Right ventricle myocardium inferior (tissue), 1 donor: ENCODE measurements at places on chromosomes 2 and 18. TPM values are rescaled to one million over a fixed set of nuclear protein-coding genes. Genes with fewer than 3 reads are reported as not detected.

The PCARE gene
- total RNA-seq, result 0.51 TPM

The AMER3 gene
- total RNA-seq, result not detected

The SIX3 gene
- total RNA-seq, result not detected

The CCDC150 gene
- total RNA-seq, result 0.89 TPM

The LRRC30 gene
- total RNA-seq, result not detected

- DNase-seq, result no peak
Measured at GRCh38 chr2:206442474-206442832, 879 bp upstream of the ADAM23 start.

GRCh38 chr2:201886504-201886903, 80.2 kb downstream of the CDK15 start:
- DNase-seq, result no peak

- DNase-seq, result no peak
Measured at GRCh38 chr2:191115391-191115790, 35.4 kb downstream of the STAT4 start.

- DNase-seq, result no peak
Measured at GRCh38 chr2:229422063-229422462, 151.0 kb upstream of the PID1 start.

DNA sequence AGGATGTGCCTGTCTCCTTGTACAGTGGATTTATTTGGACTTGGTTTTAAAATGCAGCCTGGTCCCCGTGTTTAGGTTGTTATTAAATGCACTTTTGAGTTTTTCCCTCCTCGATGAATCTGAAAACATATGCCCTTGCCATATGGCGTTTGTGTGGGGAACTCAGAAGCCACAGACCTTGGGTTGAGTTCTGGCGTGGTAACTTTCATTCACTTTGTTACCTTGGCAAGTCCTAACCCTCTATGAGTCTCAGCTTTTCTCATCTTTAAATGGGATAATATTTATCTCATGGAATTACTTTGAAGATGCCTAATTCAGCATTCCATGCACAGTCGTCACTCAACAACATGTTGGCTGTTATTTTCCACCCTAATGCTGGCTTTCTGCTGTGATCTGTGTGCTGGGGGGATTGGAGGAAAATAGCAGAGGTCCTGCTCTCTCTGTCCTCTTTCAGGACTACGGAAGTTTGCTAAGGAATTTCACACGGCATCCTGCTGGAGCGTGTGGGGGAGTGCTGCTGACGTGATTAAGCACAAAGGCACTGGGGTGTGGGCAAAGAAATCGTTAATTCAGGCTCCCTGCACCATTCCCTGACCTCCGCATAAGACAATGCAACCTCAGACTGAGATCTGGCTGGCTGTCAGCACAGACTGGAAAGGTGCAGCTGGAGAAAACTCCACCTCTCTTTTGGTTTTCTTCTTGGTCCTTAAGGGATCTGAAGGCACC, 61.7 kb downstream of the LDLRAD4 start:
- no peak for DNase-seq

DNA sequence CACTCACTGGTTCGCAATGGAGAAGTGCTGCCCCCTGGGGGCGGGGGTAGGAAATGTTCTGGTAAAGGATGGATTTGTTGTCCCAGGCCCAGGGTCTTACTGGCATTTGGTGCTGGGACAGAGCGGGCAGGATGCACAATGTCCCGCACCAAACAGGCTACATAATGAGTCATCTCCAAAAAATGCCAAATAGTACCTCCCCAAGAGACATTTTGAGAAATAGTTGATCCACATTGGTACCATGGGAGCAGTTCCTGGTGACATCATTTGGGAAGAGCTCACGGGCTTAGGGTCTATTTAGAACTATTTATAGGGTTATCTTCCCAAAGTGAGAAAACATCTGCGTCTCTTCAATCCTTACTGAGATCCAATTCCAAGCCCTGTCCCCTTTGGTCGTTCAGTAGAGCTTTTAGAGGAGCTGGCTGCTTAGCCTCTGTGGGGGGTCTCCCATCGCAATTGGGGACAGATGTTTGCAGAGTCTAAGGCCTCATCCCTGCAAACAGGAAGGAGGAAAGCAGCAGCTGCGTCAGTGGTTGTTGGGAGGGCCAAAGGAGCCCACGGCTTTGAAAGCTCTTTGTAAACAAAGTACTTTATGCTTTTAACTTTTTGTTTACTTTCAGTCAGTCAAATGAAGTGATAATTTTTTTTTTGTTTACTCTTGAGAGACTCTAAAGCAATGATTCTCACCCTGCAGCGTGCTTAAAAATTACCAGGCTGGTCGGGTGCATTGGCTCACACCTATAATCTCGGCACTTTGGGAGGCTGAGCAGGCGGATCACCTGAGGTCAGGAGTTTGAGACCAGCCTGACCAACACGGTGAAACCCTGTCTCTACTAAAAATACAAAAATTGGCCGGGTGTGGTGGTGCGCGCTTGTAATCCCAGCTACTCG, 49.3 kb downstream of the GREB1 start:
- DNase-seq, result peak; percentile 57

DNA sequence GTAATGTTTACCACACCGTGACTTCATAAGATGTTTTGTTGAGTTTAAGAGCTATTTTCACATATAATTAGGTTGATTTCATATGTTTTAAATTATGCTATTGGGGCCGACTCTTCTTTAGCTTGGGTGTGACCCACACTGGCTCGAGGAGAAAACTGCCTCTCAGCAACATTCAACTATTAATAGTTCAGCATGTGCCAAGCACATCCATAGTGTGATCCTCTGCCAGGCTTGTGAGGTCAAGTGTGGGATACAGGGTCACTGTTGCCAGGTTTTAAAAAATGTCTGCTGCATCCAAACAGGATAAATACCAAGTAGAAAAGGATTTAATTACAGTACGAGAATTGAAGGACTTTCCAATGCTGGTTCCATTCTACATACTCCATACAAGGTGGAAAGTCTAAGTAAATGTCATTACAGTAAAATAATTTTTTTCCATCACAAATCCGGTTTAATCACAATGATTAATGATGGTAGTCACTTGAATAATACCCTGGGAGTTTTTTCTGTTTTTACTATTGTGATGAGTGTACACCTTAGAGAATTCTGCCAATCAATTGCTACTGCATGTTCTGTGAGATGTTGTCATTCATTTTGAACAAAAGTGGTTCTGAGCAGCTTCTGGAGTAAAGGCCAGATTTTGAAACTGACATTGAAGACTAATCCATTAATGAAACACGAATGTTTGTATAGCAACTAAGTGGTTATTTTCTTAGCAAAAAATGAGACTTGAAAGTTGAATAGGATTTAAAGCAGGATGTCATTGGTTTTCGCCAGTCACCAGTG, 84.5 kb downstream of the ABI2 start:
- DNase-seq, result no peak

- DNase-seq, result no peak
Measured at GRCh38 chr2:183248866-183249567, 124.8 kb downstream of the NUP35 start.

GRCh38 chr2:48734576-48735303, 20.8 kb downstream of the LHCGR start:
- no peak for DNase-seq

DNA sequence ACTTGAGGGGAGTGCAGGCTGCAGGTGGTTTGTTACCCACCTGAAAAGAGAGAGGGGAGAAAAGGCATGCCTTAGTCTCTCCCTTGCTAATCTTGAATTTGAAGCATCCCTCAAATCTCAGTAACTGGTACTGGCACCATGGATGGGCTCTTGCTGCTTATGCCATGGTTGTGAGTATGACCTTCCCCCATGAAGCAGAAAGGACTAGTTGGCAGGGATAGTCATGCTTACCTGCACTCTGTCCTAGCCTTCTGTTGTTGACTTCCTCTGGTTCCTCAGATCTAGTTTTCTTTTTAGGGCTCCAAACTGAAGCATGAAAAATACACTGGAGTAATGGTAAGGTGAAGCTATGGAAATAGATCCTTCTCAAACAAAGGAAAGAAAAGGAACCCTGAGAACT, 191.2 kb downstream of the SPAG16 start:
- no peak for DNase-seq

DNA sequence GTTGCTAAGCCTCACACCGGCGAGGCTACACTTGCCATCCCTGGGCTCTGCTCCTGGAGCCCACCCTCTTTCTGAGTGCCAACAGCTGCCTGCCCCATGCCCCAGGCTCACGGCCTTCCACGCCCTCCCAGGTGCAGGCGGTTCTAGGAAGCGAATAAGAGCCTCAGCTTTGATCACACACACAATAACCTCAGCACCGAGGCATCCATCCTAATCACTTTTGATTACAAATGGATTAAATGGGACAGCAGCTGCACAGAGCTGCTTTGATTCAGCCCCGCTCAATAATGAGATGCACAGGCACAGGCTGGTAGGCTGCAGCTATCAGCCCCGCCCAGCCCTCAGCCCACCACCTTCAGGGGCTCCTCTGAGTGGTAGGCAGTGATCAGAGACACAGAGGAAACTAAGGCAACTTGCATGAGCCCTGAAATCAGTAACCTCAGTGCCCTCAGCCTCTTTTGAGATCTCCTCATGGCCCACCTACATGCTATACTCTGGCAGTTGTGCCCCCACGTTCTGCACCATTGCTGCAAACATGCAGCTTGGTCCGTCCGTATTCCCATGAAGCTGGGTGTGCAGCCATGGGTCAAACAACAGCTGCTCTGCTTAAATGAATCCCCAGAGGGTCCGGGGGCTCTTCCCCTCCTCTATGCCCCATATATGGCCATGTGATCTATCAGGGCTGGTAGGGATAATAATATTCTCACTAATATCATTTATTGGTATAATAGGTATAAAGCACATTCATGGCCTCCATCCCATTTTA, 171.4 kb downstream of the SETBP1 start:
- no peak for DNase-seq

- peak; percentile 37 for DNase-seq
Measured at GRCh38 chr2:191676790-191677645, 918 bp upstream of the NABP1 start.

DNA sequence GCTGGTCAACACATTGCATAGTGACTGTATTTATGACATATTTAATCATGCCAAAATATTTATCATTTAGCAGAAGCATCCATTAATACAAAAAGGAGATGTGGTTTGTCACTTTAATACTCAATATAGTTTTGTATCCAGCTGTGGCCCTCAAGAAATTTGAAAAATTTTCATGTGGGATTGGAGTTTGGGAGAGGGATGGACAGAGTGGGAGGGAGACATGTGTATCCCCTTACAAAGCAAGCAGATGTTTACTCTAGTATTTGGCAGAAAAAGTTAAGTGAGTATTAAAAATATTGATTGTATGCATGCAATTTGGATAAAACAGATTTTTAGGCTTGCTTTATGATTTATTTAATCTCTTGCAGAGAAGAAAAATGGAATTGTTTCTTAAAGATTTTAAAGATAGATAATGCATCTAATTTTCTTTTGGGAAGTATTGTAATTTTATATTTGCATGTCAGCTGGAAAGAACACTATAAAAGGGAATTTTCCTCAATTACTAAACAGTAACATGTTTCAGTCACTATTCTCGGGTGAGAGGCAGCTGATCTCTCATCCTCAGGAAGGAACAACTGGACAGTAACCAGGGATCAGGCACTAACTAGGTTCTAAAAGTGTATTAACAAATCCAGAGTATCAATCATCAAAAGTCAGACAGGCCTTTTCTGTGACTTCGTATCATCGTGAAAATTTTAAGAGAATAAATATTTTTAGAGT, 1184.7 kb upstream of the NXPH2 start:
- no peak for DNase-seq

- no peak for DNase-seq
Measured at GRCh38 chr18:61982475-61982874, 89.7 kb upstream of the RNF152 start.

DNA sequence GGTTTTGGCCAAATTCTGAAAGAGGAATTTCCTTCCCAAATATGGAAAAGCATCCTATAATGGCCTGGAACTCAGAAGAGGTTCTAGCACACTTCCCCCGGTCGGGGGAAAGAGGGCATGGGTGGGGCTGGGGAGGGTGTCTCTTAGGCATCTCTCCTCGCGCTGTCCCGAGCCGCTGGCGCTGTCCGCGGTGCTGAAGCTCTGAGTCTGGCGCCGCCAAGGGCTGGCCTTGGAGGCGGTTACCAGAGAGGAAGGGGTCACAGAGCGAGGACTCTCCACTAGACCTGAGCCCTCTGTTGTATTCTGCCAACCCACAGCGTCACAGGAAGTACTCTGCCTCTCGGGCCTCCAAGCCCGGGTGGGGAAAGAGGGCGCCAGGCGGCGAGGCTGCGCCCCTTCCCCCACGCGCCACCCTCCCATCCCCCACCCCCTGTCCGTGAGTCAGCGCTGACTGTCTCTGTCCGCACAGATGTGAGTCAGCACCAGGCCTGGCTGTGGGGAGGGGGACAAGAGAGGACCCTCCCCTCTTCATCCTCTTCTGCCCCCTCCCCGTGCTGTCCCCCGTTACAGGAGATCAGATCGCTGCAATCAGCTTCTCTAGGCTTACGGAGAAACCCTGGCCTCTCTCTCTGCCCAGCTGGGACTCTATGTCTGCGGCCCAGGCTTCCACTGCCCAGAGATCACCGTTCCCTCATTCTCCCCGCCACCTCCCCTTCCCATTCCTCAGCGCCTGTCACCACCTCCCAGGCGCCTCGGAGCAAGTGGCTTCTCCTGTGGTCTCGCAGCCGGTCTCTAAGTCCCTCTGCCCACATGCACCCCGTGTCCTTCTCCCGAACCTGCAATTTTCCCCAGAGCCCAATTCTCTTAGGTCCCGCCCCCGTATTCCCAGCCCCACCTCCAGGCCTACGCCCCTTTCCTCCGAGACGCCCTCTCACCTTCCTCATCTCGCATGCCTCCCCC, 779 bp downstream of the PTPRN start:
- DNase-seq, result no peak
